Stimulated activated CD4-positive, alpha-beta T cell treated with anti-CD3 and anti-CD28 coated beads, Interleukin-4, amount 100 ng/mL, for 48 hours (primary cell): ENCODE measurements at places on chromosomes 5 and 9.

DNA sequence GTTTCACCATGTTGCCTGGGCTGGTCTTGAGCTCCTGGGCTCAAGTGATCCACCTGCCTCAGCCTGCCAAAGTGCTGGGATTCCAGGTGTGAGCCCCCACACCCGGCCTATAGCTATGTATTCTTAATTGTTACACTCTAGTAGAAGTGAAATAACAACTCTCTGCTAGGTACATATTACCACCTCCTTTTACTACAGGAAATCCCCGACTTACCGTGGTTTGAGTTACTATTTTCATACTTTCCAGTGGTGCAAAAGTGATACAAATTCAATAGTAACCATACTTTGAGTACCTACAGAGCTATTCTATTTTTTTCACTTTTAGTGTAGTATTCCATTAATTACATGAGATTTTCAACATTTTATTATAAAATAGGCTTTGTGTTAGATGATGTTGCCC lies 719 bp downstream of the ARL14EPL start:
- DNase-seq = no peak

- DNase-seq = no peak
Observed at GRCh38 chr5:119166026-119166425, 95.1 kb downstream of the DMXL1 start.

GRCh38 chr5:173396311-173396993 lies 68.2 kb upstream of the STC2 start:
- no peak for DNase-seq

- no peak for DNase-seq
Observed at GRCh38 chr9:86944796-86945727, 2.2 kb downstream of the GAS1 start.

DNA sequence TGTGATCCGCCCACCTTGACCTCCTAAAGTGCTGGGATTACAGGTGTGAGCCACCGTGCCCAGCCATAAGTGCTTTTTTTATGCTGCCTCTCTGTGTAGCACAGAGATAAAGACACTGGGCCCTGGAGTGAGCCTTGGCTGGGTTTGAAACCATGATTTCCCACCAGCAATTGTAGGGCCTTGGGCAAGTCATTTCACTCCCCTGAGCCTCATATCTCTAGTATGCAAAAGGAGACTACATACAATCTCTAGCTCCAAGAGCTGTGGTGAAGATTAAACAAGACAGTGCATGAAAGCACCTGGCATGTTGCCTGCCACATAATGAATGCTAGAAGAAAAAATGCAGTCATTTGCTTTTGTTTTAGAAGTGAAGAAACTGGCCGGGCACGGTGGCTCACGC lies 3.9 kb downstream of the FABP6 start:
- DNase-seq = no peak
